SW 1271 (cell line): ENCODE measurements at places on chromosomes 6 and 20.

DNA sequence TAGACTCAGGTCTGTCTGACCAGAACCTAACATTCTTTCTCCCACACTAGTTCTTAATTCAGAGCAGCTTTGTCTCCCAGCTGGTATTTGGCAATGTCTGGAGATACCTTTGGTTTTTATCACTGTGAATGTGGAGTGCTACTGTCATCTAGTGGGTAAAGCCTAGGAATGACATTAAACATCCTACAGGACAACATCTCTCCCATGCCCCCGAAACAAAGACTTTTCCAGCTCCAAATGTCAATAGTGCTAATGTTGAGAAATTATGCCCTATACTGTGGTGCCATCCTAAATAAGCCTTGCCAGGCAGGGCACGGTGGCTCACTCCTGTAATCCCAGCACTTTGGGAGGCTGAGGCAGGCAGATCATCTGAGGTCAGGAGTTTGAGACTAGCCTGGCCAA is 4.2 kb upstream of the TTPAL start:
- peak; percentile 19 for DNase-seq

DNA sequence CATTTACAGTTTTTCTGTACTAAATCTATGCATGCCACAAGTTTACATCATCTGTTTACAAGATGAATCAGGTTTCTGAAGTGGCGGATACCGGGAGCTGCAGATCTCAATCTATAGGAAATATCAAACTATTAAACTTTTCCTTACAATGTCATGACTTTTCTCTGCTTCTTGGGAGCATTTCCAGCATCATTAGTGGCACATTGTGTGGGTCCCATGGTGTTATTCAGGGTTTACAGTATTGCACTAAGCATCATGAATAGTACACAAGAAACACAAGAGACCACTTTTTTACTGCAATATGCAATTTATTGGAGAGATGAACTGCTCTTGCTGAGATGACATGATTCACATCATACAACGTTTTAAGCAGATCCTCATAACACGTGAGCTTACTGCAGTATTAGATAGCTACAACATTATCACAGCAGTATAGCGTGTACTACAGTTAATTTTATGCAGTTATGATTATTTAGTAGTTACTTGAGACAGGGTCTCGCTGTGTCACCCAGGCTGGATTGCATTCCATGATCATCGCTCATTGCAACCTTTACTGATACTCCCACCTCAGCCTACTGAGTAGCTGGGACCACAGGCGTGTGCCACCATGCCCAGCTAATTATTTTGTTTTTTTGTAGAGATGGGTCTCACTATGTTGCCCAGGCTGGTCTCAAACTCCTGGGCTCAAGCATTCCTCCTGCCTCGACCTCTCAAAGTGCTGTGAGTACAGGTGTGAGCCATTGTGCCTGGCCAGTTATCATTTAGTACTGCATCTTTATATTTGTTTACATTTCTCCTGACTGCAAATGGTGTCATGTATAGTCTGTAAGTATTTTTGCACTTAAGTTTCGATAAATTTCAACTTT is 18.4 kb downstream of the BLTP3A start:
- no peak for DNase-seq

- DNase-seq, result peak; percentile 27
These were observed 61.3 kb upstream of the RNF24 start for GRCh38 chr20:4076671-4077070.

- no peak for DNase-seq
These were observed 435.3 kb upstream of the SPTLC3 start for GRCh38 chr20:12573442-12573841.

GRCh38 chr6:154430481-154430919 is 73.9 kb upstream of the IPCEF1 start:
- no peak for DNase-seq

- DNase-seq, result no peak
These were observed 40.1 kb downstream of the FAM120B start for GRCh38 chr6:170346649-170347048.

- DNase-seq, result no peak
These were observed 113.0 kb downstream of the PLEKHG1 start for GRCh38 chr6:150712505-150713252.

DNA sequence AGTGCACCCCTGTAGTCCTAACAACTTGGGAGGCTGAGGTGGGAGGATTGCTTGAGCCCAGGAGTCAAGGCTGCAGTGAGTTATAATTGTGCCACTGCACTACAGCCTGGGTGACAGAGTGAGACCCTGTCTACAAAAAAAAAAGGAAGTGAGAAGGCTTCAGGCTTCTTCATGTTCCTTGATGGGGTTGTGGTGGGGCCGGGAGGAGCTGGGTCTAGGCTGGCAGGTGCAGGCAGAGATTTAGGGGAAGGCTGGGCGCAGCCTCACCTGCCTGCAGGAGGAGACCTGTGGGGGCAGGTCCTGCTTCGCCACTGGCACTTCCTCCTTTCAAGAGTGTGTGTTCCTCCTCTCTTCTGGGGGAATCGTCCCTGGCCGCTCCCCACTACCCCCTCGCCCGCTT is 63.9 kb downstream of the CHMP4B start:
- DNase-seq, result no peak

GRCh38 chr6:9408402-9409117 is 973.2 kb upstream of the SLC35B3 start:
- DNase-seq, result no peak

DNA sequence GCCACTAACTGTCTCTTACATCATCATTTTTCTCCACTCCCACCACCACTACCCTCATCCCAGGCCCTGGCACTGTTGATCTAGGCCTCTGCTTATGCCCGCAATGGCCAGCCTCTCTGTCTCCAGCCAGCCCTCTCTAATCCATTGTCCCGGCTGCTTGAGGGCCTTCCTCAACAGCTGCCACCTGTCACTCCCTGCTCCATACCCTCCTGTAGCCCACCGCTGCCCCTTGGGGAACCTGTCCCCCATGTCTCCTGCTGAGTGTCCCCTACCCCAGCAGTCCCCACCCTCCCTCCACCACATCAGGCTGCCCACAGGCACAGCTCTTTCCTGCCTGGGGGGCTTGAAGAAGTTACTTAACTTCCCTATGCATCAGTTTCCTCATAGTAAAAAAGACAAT is 13.4 kb downstream of the TEAD3 start:
- no peak for DNase-seq
